Fibroblast of skin of left biceps (primary cell): ENCODE measurements at places on chromosomes 2 and 18.

GRCh38 chr2:53777134-53777533, 9.5 kb downstream of the CHAC2 start:
- no peak for DNase-seq

DNA sequence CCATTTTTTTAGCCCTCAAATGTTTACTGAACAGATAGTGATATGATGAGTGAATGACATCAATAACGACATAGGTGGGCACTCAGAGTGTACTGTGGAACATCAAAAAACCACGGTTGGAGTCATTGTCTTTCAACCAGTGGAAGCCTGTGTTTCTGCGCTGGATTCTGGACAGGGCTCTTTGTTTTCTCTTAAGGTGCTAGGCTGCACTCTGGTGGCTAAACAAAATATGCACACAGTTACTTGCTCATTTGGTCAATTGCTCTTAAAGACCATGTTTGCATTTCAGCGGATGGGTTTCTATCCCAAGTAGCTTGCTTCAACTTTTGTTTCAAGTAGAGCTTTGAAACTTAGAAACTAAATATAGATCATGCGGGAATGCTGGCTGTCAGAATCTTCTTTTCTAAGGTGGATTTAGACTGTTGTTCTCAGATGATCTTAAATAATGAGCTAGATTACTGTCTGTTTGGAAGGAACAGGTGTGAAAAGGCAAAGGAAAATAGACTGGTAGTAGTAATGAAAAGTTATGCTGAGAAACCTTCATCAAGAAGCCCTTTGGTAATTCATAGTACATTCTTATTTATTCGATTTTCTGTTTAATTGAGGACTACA, 48.5 kb upstream of the LYPD6B start:
- DNase-seq, result peak; percentile 40

GRCh38 chr2:185255566-185255965, 483.0 kb upstream of the FSIP2 start:
- no peak for DNase-seq

GRCh38 chr2:33435518-33435917, 40.9 kb upstream of the RASGRP3 start:
- DNase-seq, result no peak

GRCh38 chr2:200705305-200706041, 106.2 kb upstream of the BZW1 start:
- no peak for DNase-seq

DNA sequence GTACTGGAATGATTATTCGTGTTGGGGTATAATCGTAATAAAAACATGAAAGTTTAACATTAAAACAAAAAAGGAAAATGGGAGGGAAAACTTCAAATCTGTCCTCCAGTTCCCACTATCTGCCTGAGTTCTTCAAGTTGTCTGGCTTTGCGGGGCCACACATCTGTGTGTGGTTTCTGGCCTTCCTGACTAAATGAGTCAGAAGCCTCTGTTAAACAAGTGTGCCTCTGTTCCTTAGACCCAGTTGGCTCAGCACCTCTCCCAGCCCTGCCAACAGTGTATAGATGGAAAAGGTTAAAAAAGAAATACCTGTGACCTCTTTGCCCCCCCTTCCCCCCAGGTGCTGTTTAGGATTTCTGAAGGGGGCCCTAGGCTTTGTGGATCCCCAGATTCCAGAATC, 30.2 kb downstream of the XDH start:
- peak; percentile 75 for DNase-seq

DNA sequence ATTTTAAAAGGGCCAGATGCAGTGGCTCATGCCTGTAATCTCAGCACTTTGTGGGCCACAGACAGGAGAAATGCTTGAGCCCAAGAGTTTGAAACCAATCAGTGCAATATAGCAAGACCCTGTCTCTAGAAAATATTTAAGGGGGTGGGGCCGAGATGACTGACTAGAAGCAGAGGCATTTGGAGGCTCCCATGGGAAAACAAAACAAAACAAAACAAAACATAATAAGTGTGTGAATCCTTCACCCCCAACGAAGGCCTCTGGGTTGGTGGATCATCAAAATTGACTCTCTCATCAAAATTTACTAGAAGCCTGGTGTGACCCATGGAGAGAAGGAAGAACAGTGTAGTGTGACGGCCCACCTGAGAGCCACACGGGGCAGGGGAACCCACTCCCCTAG, 560.9 kb downstream of the LRP1B start:
- no peak for DNase-seq

- DNase-seq, result no peak
Observed at GRCh38 chr2:101219246-101219645, 33.4 kb upstream of the CNOT11 start.

DNA sequence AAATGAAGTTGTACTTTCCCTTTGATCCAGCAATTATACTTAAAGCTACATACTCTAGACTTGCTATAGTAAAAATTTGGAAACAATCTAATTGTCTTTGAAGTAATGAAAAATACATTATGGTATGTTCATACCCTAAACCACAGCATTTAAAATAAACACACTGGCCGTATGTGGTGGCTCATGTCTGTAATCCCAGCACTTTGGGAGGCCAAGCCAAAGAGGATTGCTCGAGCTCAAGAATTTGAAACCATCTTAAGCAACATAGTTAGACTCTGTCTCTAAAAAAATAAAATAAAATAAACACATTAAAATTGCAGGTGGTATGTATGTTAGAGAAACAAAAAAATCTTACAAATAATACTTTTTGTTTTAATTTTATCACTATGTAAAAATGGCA, 208.1 kb upstream of the KLHL14 start:
- peak; percentile 22 for DNase-seq

DNA sequence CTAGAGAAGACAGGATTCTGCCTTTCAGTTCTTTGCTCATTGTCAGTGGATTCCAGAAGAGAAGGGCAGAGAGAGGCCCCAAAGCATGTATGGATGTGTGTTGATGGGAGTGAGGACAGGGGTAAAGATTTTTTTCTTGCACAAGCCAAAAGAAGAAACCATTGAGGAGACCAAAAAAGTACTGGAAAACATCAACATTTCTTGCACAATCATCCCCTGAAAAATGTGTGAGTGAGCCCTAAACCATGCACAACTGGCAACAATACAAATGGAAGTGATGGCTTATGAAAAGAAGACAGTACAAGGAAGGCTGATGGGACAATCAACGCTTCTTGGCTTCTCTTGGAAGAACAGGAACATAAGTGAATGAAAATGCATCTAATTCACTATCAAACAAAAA, 5.6 kb upstream of the SMAD7 start:
- DNase-seq, result peak; percentile 88
